ENCODE measurements at places on chromosomes 11 and 22.

DNA sequence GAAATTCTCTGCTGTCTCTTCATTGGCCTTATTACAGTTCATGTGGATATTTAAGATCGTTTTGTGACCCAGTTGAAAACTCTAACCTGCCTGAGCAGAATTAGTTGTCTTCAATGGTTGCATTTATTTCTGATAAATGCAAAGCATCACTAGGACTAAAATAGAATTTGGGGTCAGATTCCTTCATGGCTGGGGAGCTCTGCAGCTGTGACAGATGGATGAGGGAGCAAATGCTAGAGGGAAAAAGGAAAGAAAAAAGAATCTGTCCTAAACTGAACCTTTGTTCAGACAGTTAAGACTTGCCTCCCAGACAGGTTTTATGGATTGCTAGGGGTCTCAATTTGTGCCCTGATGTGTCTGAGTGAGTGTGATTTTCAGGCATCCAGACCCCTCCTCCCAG, 113.0 kb downstream of the SYT9 start:
- no peak for DNase-seq

- no peak for DNase-seq
These were observed 233.6 kb downstream of the FAM76B start for GRCh38 chr11:95556011-95556341.

GRCh38 chr11:128453444-128454336, 133.7 kb downstream of the ETS1 start:
- peak; percentile 30 for DNase-seq

GRCh38 chr11:110362971-110363509, 66.6 kb upstream of the RDX start:
- peak; percentile 71 for DNase-seq

GRCh38 chr11:7511401-7511800, 2.4 kb upstream of the PPFIBP2 start:
- no peak for DNase-seq

GRCh38 chr22:31244943-31245451, 32.9 kb downstream of the LIMK2 start:
- no peak for DNase-seq

GRCh38 chr22:20811171-20811570, 37.3 kb downstream of the SERPIND1 start:
- DNase-seq: no peak

GRCh38 chr11:5937868-5938602, 4.0 kb upstream of the OR56A3 start:
- peak; percentile 53 for DNase-seq

GRCh38 chr11:20056109-20056949, 103.9 kb downstream of the DBX1 start:
- DNase-seq: no peak

DNA sequence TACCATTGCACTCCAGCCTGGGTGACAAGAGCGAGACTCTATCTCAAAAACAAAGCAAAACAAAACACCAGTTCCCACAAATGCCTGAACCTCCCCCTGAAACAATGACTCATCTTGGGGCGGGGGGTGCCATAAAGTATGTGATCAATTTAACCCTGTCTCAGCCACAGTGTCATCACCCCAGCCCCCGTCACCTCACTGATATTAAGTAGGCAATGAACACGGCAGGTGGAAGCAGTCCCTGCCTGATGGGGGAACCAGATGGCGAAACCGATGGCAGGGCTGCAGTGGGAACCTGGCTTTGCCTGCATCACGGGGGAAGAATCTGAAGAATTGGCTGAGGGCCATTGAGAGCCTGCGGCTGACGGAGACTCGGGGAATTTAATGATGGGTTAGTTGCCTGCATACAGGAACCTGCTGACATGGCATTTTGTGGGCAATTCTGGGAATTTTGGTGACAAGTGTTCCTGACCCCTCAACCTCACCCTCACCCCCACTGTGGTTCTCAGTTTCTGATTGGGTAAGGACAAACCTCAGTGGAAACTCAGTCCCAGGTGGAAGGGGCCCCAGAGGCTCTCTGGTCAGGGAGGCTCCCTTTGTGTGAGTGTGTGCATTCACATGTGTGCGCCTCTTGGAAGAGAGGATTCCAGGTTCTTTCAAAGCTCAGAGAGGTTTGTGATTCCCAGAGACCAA, 39.1 kb upstream of the SHISAL1 start:
- peak; percentile 23 for DNase-seq

GRCh38 chr22:40463683-40464082, 93.3 kb downstream of the SGSM3 start:
- no peak for DNase-seq

All from NCI-H2081 (cell line).